ENCODE measurements at places on chromosomes 1 and 21.

DNA sequence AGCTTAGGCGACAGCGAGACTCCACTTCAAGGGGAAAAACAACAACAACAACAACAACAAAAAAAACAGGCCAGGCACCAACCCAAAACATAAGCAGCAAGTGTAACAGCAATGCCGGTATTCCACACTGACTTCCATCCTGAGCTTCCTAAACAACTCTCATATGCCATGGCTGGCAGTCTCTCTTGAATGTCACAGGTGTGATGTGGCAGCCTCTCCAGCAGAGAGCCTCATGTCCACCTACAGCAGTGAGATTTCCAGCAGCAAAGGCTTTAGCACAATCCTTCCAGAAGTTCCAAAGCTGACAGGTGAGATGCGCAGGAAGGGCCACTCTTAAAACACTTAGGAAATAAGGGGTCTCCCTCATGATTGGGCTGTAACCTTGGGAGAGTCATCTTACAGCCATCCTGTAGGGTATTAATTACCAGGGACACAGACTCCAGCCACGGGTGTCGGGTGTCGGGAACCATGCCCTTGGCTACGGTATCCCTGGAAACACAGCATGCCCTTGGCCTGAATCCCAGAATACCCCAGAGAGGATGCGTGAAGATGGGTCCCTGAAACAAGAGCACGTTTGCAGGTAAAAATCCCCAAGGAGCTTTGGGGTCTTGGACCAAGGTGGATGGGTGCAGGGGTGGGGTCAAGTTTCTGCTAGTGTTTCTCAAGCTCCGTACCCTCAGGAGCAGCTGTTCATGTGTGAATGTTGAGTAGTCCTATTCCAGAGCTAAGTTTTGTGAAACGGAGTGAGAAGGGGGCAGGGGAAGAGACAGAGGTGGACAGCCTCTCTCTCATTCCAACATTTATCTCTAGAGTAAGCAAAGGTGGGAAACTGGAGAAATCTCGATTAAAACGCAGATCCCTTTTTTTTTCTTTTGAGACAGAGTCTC, 31.4 kb downstream of the CLSTN1 start:
- no peak for DNase-seq

DNA sequence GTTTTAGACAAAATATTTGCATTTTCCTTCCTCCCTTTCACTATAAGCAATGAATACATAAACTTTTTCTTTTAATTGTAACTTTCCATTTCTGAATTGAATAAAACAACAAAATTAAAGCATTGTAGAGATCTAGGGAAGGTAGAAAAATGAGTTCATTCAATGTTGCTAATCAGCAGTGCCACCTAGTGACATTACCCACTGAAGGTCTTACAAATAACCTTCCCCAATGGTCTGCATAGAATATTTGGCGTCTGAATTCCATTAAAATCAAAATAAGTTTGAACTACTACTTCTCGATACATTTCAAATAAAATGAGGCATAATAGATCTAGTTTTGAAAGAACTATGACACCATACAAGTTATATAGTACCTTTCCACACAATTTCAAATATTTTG, 19.6 kb downstream of the FH start:
- no peak for DNase-seq

DNA sequence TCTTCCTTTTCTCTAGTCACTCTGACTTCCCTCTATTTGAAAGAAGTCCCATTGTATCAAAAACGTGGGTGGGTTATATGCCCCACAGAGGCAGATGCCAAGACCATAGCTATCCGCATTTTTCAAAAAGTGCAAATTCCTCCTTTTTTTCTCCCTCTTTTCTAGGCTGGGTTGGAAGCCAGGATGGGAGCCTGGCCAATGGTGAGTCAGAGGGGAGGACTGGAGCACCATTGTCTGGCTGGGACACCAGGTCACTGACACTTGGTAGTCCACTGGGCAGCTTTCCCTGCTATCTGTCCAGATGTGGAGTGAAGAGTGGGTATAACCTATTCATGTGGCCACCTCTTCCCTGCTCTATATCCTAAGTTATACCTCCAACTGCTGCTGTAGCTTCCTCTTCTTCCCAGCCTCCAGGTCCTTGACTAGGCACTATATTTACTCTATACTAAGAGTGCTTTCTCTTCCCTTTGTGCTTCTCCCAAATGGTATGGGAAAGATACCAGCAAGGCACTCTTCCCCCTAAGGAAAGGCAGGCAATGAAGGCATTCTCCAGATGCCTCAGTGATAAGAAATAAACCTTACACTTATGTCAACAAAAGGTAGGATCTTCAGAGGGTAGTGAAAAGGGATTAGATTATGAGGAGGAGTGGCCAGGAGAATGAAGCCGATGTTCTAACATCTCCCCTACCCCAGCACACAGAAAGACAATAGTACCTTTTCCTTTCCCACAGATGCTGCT, 12.9 kb downstream of the PI4KB start:
- DNase-seq, result no peak

DNA sequence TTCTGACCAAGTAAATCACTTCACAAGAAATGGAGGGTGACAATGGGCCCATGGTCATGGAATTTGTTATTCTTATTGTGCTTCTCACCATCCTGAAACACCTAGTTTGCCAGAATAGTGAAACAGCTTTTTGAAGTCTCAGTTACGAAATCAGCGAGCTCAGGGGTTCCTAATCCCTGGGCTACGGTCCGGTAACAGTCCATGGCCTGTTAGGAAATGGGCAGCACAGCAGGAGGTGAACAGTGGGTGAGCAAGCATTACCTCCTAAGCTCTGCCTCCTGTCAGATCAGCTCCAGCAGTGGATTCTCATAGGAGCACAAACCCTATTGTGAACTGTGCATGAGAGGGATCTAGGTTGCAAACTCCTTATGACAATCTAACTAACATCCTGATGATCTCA, 1356.3 kb downstream of the KCNT2 start:
- DNase-seq, result no peak

DNA sequence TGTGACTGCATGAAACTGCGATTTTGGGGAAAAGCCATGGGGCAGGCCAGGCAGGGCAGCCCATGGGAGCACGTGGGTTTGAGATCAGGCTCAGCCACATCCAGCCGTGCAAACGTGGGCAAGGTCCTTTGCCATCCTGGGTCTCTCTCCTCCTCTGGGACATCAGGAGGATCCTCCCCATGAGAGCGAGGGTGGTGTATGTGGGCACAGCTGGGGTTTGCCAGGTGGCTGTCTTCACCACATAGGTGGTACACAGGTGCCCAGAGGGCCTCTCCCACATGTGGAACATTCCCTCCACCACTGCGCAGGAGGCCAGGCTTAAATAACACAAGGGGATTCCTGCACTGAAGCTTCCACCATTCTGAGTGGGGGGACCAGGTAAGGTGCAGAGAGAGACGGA, 136.7 kb downstream of the DMRTB1 start:
- DNase-seq, result no peak

GRCh38 chr1:105416261-105416660, 1640.2 kb upstream of the PRMT6 start:
- DNase-seq, result no peak

DNA sequence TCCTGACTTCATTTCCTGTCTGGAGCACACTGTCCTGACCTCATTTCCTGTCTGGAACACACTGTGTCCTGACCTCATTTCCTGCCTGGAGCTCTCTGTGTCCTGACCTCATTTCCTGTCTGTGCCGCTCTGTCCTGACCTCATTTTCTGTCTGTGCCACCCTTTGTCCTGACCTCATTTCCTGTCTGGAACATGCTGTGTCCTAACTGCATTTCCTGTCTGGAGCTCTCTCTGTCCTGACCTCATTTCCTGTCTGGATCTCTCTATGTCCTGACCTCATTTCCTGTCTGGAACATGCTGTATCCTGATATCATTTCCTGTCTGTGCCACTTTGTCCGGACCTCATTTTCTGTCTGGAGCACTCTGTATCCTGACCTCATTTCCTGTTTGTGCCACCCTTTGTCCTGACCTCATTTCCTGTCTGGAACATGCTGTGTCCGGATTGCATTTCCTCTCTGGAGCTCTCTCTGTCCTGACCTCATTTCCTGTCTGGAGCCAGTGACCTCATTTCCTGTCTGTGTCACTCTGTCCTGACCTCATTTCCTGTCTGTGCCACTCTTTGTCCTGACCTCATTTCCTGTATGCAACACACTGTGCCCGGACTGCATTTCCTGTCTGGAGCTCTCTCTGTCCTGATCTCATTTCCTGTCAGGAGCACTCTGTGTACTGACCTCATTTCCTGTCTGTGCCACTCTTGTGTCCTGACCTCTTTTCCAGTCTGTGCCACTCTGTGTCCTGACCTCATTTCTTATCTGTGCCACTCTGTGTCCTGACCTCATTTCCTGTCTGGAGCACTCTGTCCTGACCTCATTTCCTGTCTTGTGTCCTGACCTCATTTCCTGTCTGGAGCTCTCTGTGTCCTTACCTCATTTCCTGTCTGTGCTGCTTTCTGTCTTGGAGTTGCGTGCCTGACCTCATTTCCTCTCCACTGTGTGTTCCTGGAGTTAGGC, 27.6 kb downstream of the SKI start:
- DNase-seq, result peak; percentile 47

DNA sequence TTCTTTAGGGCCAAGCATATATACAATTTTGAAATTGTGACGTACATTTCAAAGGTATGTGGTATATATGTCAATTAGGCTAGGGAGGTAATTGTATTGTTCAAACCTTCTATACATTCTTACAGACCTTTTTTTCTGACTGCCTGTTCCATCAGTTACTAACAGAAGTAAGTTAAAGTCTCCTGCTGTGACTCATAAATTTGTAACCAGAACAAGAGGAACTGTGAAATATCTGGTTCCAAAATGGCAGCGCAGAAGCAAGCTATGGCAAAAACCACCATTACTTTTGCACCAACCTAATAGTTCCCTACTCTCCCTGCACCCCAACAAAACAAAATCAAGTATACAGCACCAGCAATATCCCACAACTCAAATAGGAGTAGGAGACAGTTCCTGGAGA, 93.6 kb downstream of the ENAH start:
- no peak for DNase-seq

- no peak for DNase-seq
Observed at GRCh38 chr1:103859721-103860120, 110.0 kb downstream of the AMY1C start.

- DNase-seq, result no peak
Observed at GRCh38 chr1:83958704-83959103, 40.2 kb downstream of the TTLL7 start.

DNA sequence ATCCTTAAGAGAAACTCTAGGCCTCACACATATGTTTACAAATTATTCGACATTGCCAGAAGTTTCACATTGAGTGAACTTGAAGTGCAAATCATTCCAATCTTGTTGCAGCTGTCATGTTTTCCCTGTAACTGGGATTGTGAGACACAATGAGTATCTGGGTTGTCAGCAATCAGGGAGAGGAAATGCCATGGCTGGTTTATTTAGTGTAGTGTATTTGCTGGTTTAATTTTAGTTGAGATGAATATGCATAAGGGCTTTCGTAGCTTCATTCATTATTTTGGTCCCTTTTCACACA, 54.2 kb upstream of the USP1 start:
- no peak for DNase-seq

DNA sequence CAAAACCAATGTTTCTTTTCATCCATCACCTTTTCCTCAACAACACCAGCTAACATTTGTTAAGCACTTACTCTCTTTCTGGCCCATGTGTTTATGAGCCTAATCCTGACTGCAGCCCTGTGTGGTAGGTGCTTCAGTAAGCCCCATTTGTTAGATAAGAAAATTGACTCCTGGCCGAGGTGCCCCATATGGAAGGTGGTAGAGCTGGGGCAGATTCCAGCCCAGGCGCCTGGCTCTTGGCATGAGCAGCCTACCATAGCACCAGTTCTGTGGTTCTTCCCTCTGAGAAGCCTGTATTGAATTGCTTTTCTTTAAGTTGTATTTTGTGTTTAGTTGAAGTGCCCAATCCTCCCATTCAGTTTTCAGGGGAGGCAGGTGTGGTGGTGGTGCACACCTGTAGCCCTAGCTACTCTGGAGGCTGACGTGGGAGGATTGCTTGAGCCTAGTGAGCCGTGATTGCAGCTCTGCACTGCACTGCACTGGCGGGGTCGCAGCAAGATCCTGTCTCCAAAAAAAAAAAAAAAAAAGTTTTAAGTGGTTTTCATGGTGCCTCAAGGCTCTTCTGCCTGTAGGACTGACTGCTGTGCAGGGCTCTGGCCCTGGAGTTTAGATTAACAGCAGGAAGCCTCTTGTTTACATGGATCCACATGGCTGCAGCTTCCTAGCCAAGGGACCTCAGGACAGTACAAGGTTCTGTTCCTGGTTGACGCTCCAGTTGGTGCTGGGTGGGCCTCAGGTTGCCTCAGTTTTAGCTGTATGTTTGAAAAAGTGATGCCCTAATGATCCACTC, 125.9 kb downstream of the MRPS6 start:
- DNase-seq, result no peak

- DNase-seq, result no peak
Observed at GRCh38 chr1:29821605-29822004, 585.3 kb downstream of the PTPRU start.

DNA sequence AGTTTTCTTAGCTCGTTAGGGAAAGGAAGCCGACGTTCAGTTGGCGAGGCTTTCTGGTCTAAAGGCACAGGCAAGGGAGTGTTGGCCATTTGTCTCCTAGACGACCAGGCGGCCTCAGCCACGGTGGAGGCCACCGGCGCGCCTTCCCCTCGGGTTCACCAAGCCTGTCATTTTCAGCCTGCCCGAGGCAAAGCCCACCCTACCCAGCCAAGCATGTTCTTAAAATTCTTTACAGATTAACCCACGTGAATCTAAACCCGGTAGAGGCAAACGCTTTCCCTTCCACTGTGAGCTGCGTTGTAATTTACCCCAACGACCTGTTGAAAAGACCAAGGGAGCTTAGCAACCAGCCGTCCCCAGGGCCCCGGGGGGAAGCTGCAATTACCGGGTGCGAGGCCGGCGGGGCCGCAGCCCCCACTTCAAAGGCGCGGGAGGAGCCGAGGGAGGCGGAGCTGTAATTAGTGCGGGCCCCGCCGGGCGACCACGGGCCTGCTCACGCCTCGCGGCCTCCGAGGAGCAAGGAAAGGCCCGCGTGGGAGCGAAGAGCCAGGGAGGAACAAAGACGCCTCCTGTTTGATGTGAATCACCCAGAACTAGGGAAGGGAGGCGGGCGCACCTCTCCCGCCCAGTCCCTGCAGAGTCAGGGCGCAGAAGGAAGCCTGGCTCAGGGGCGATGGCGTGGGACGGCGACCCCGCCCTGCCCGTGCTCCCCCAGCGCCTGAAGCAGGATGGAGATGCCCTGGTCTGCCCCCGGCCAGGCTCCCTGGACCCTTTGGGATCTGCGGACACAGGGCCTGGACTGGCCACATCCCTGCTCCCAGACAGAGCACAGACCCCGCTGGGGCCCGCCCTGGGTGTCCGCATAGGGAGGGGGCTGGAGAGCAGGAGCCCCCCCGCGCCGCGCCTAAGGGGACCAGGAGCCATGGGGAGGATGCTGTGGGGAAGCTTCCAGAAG, 12.1 kb upstream of the TSPEAR start:
- DNase-seq, result no peak

Data from stimulated activated CD8-positive, alpha-beta memory T cell treated with anti-CD3 and anti-CD28 coated beads, Interleukin-7, amount 100 ng/mL, for 24 hours (primary cell).